NCI-H2227 treated with DMSO at 0.1 percent for 48 hours (cell line): ENCODE measurements at places on chromosomes 3 and 15.

DNA sequence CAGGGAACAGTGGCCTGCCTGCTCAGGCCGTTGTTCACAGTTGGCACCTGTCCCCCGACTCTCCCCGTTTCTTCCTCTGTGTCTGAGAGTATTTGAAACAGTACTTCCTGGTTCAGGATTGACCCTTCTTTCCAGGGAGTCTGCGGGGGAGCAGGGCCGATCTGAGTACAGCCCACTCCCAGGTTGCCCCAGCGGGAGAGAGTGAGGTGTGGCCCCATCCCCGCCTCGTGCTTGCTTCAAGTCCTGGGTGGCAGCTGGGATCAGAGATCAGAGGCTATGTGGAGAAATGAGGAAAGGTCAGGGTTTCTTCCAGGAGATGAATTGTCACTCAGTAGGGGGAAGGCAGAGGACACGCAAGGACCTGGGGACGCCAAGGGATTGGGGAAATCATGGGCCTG is 6.5 kb upstream of the DLL4 start:
- no peak for DNase-seq

DNA sequence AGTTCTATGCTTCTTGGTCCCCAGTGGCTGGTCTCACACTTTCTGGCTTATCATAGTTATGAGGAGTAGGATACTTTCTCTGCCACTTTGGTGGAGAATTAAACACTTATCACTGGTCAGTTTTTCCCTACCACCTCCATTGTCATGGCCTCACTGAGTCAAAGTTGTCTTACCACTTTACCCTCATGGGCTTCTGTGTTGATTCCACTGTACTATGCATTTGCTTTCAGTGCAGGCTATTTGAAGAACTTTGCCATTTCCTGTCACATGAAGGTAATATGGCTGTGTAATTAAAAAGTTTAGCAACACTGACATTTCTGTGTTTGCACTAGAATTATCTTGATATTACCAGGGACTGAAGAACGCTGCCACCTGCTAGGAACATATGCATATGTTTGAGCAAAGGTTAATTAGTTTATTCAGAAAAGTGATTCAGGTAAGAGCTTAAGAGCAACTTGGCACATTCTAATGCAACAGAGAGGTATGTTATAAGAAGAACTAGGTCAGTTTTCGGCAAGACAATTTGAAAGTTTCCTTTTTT is 377.3 kb downstream of the PDCD6IP start:
- no peak for DNase-seq

- no peak for DNase-seq
These were observed 38.3 kb downstream of the CCNB2 start for GRCh38 chr15:59143281-59143680.

DNA sequence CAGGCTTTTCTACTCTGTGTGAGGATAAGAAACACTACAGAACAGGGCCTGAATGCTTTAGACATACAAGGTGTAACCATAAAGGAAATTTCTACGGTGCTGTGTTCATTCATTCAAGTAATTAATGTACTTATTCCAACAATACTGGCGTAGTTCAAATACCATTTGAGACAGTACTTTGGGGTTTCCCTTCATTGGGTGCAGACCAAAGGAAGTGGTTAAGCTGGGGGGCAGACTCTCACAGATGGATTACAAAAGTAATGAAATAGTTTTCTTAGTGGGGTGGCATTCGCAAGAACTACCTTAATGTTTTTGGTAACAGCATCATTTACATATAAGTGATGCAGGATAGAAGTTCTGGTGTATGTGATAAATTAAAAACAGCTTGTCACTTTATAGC is 65.9 kb downstream of the BTD start:
- no peak for DNase-seq

- DNase-seq: no peak
These were observed 16.8 kb downstream of the MST1R start for GRCh38 chr3:49886922-49887265.

DNA sequence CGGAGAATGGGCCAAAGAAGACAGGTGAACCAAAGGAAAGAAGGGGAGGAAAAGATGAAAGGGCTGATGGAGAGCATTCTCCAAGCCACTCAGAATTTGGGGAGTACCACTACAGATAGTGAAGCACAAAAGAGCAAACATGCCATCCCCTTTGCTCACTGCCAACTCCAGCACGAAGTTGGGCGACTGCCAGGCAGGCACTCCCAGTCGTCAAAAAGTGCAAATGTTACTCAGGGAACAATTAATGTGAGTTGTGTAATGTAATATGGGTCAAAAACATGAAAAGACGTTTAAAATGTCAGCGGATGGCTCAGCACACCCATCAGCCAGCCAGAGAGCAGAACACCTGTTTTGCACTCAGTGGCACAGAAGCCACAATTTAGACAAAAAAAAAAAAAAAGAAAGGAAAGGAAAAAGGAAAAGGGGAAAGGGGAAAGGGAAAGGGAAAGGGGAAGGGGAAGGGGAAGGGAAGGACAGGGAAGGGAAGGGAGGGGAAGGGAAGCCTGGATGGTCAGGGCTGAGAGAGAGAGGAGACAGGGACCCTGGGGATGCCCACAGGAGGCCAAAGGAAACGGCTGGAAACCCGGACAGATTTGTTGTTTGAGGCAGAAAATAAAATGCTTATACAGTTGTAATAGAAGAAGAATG is 82.7 kb downstream of the COL8A1 start:
- no peak for DNase-seq

DNA sequence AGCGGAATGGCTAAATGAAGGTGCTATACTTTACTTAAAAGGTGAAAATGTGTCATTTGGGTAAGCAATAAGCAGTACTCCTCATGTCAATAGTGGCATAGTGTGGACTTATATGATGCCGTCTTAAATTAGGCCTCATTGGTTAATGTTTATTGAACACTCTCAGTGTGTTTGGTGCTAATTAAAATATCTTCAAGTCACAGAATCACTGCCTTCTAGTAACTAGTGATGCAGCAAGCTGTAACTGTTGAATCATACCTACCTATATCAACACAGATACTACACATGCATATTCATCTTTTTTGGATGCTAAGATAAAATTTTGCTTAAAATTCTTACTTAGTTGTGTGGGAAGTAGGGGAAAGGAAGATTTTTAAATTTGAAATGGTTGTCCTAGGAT is 30.7 kb downstream of the ARHGAP31 start:
- DNase-seq: no peak

DNA sequence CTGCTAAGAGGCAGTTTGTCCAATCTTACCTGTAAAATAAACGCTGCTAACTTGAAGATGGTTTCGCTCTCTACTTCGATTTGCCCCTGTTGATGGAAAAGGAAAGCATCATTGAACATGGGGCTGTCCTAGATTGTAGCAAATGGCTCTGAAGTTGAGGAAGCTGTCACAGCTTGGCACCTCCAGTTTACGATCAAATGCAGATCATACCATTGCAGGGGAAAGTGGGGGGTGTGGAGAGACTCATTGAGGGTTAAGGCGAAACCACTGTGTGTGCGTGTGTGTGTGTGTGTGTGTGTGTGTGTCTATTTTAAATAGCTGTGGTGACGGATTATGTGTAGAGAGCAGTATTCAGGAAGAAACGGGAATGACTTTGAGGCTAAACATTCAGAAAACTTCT is 127.6 kb upstream of the LMOD3 start:
- DNase-seq: no peak

DNA sequence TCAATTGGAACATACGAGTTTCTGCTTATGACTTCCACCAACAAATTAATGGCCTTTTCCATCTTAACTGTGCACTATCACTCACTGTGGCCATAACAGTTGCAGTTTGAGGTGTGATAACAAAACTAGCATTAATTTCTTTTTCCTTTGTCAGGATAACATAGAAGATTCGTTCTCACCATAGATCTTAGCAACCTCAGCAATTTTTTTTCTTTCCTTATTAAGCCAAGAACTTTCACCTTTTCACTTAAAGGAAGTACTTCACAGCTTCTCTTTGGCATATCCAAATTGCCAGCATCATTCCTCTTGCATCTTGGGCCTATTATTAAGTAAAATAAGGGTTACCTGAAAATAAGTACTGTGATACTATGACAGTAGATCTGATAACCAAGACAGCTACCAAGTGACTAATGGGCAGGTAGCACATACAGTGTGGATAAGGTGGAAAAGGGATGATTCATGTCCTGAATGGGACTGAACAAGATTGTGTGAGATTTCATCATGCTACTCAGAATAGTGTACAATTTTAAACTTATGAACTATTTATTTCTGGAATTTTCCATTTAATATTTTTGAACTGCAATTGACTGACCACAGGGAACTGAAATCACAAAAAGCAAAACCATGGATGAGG is 46.6 kb downstream of the CEP70 start:
- DNase-seq: no peak

DNA sequence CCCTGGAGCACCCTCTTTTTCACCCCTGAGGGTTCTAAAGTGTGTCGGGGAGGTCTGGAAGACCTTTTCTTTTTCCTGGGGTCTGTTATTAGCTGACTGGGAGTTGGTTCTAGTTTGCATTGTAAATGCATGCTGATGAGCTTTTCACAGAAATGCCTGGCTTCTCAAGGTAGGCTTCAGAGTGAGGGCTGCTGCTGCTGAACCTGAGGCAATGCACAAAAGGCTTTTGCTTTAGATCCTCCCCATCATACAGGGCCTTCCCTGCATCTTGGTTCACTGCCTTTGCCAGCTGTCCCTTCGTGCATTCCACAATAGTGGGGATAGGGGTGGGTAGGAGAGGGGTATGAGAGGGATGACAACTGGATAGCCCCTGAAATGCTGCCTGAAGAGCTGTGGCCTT is 46.6 kb downstream of the FAH start:
- no peak for DNase-seq

DNA sequence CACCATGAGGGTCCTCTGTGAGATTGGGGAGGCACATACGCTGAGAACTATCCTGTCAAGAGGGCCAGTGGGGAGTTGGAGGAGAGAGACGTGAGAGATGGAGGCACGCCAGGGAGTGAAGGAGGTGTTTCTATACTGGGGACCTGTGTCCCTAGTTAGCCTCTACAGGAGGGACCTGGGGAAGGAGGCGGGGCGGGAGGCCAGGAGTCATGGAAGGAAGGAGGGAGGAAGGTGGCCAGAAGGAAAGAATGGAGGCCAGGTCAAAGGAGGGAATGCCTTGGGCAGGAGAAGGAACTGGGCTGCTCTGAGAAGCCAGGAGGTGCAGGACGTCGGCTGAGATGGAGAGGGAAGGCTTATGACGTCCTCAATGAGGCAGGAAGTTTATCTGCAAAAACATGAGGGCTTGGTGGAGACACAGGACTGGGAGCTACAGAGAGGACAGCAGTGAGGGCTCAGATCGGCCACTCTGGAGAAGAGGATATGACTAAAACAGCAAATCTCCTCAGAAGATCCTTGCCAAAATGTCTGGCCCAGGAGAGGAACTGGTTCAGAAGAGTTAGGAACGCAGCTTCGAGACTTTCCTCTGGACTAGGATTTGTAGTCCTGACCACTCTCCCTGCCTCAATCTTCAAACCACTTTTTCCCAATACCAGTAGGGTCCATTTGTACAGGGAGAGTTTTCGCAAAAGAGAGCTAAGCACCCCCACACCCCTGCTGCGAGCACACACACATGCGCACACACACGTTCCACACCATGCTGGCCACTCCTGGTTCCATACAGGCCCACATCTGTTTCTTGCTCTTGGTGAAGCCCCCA is 59.9 kb downstream of the ADCY5 start:
- no peak for DNase-seq

GRCh38 chr15:91704343-91704742 is 149.2 kb upstream of the SLCO3A1 start:
- no peak for DNase-seq

DNA sequence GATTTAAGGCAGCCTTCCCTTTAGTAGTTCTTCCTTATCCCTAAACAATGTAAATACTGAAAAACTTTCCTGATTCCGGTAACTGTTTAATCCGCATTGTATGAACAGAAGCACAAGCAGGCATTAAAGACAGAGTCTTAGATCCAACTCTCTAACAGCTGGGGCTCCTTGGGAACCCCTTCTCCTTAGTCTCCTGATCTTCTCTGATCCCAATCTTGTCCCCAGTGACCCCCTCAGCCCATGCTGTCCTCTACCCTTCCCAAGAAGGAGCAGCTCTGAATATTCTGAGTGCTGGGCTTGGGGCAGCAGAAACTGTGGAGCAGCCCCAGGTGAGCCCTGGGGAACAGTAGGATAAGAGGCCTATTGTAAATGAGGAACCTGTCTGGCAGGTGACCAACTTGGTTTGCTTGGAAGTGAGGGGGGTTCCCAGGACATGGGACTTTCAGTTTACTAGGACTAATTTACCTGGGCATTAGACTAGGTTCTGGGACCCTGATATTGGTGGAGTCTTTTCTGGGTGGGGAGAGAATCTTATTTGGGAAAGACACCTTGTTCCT is 13.0 kb upstream of the SLC30A4 start:
- no peak for DNase-seq

GRCh38 chr15:42356851-42357250 is 2.5 kb upstream of the CAPN3 start:
- no peak for DNase-seq

- DNase-seq: no peak
These were observed 40.5 kb upstream of the GYG1 start for GRCh38 chr3:148950806-148951205.

DNA sequence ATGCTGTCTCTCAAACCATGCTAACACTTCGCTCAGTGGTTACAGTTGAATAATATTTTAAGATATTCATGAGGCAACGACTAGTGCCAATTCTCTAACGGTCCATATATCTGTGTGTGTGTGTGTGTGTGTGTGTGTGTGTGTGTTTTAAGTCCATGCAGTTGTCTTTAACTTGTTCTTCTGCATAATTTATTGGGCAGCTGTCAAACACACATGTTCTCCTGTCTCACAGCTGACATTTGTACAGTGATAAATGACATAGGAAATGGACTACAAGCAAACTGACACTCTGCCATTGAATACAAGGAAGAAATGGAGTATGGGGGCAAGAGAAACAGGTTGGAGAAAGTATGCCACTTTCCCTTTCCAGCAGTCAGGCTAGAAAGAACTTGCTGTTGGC is 172.0 kb downstream of the PDZRN3 start:
- no peak for DNase-seq

GRCh38 chr3:5731100-5731499 is 543.6 kb downstream of the EDEM1 start:
- no peak for DNase-seq

- DNase-seq: no peak
These were observed 169.1 kb upstream of the SEMA6D start for GRCh38 chr15:47548231-47548630.

- DNase-seq: no peak
These were observed 7.0 kb downstream of the EBLN2 start for GRCh38 chr3:73068419-73068818.

DNA sequence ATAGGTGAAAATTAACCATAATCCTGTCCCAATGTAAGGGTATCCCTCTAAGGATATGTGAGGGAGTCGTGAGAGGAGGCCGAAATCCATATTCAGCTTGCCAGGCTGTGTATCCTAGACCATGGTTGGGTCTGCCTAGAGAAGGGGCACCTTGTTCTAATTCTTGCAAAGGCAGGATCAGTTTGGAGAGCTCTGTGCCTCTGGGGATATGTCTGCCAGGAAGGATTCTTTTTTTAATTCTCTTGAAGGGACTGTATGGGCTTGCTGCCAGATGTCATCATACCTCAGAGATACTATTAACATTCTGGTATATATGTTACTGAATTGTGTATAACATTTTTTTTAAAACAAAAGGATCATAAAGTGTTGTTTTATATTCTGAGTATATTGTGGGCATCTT is 2.4 kb downstream of the ATP1B3 start:
- no peak for DNase-seq
